ENCODE measurements at places on chromosomes 2 and 18. TPM values are rescaled to one million over a fixed set of nuclear protein-coding genes. Genes with fewer than 3 reads are reported as not detected.
A peak's percentile ranks its signal among the peaks of the same experiment; 100 is the strongest.

The ESCO1 gene
- 21.4 TPM for total RNA-seq

The ZNF385B gene
- total RNA-seq: not detected

The ERFE gene
- total RNA-seq: 1.1 TPM

The DNAH7 gene
- total RNA-seq: not detected

The GREB1 gene
- 0.23 TPM for total RNA-seq

The BARD1 gene
- 33.2 TPM for total RNA-seq

The CD207 gene
- total RNA-seq: not detected

The CNGA3 gene
- not detected for total RNA-seq

The UNC80 gene
- not detected for total RNA-seq

The PAX8 gene
- 0.76 TPM for total RNA-seq

The ZNF396 gene
- 0.25 TPM for total RNA-seq

DNA sequence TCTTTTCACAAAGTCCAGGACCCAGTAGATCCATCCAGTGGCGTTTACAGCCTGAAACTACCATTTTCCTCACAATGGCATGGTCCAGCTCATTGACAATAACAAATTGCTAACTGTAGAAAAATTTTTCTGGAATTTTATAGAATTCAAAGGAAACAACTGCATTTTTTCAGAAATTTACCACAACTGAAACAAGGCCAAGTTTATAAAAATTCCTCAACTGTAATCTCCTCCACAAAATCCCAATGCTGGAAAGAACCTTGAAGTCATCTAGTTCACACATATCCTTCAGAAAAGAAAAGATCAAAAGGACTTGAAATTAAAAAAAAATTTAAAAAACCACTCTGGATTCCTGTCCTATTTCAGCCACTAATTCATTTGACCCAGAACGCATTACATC lies 226.0 kb upstream of the CTAGE1 start:
- no peaks in the 10 kb centered on the region for H3K36me3 ChIP-seq
- no peaks in the 10 kb centered on the region for H3K27me3 ChIP-seq
- no peaks in the 10 kb centered on the region for H3K4me1 ChIP-seq
- no peak for DNase-seq
- H3K27ac ChIP-seq: no peak overlapping the region
- no peak overlapping the region for H3K4me3 ChIP-seq

GRCh38 chr18:3967359-3968180 lies 487.5 kb downstream of the DLGAP1 start:
- H3K36me3 ChIP-seq: no peaks in the 10 kb centered on the region
- no peak for DNase-seq
- no peak overlapping the region for H3K4me3 ChIP-seq
- H3K27me3 ChIP-seq: no peaks in the 10 kb centered on the region

- DNase-seq: no peak
- no peak overlapping the region for H3K27ac ChIP-seq
- H3K36me3 ChIP-seq: no peaks in the 10 kb centered on the region
- no peaks in the 10 kb centered on the region for H3K27me3 ChIP-seq
These were observed 345.5 kb upstream of the FSIP2 start for GRCh38 chr2:185393091-185393490.

DNA sequence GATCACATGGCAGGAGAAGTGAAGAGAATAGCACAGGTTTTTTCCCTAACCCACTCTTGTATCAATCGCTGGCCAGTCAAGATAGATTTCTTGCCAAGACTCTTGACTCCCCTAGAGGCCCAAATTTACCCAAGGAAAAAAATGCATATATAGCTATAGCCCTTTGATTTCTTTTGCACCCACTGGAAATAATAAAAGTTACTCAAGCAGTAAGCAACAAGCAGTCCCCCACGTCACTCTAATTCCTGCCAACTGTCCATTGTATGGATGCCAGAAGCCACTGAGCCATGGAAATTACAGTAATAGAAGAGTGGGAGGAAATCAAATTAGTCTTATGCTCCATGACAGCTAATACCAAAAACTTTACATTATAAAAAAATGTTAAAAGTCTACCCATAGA lies 125.3 kb upstream of the SLC39A10 start:
- H3K27me3 ChIP-seq: no peaks in the 10 kb centered on the region
- H3K36me3 ChIP-seq: peaks cover 21% of the 10 kb centered on the region
- no peak overlapping the region for H3K4me3 ChIP-seq
- peaks cover 58% of the 10 kb centered on the region for H3K4me1 ChIP-seq
- no peak for DNase-seq

DNA sequence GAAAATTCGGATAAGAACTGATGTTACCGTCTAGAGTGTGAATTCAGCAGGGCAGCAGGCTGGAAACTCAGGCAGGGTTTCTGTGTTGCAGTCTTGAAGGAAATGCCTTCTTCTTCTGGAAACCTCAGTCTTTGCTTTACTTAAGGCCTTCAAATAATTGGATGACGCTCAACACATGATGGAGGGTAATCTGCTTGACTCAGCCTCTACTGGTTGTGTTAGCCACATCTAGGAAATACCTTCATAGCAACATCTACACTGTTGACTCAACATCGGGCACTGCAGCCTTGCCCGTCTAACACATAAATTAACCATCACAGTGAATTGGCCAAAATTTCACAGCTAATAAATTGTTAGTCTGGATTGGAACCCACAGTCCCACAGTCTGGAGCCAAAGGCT lies 37.2 kb downstream of the YPEL5 start:
- H3K27me3 ChIP-seq: peaks cover 15% of the 10 kb centered on the region
- no peaks in the 10 kb centered on the region for H3K36me3 ChIP-seq
- no peak overlapping the region for H3K27ac ChIP-seq
- no peak overlapping the region for H3K4me3 ChIP-seq

DNA sequence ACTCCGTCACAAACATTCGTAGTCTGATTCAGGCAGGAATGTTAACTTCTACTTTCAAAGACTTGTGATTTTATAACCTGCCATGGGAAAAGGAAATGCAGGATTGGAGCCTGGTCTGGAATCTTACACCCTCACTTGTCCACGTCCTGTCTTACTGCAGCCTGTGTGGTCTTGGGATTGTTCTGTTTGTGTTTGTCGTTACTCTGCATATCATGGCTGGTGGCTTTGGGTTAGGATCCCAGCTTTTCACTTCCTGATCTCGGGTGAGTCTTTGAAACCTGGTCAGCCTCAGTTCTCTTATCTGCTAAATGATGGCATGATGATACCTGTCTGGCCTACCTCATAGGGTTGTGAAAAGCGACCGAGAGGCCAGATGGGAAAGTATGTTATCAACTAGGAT lies 34.6 kb downstream of the SH3BP4 start:
- DNase-seq: no peak
- no peak overlapping the region for H3K4me3 ChIP-seq
- H3K36me3 ChIP-seq: no peaks in the 10 kb centered on the region
- no peaks in the 10 kb centered on the region for H3K27me3 ChIP-seq
- H3K27ac ChIP-seq: no peak overlapping the region
- H3K4me1 ChIP-seq: no peaks in the 10 kb centered on the region

- peaks cover 7% of the 10 kb centered on the region for H3K4me1 ChIP-seq
- peaks cover 42% of the 10 kb centered on the region for H3K27me3 ChIP-seq
- peak overlapping the region; percentile 76 for H3K4me3 ChIP-seq
These were observed 872 bp downstream of the DSG2 start for GRCh38 chr18:31498574-31499524.

DNA sequence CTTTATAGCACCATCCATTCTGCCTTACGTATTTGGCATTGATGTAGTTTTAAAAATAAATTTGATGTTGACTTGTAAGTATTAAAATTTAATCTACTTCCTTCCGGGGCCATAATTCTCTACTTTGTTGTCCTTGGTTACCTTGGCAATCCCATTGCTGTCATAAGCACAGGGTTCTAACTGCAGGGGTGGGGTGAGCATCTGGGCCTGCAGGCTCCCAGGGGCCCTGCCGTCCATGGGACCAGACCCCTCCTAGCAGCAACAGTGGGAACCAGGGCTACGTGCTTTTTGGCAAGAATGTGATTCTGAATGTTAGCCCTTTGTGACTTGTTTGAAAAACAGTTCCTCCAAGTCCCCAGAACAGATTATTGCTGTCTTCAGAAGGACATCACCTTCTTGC lies 4.9 kb downstream of the ASAP2 start:
- no peaks in the 10 kb centered on the region for H3K4me1 ChIP-seq
- no peak for DNase-seq
- no peak overlapping the region for H3K4me3 ChIP-seq
- peaks cover 40% of the 10 kb centered on the region for H3K27me3 ChIP-seq
- H3K36me3 ChIP-seq: no peaks in the 10 kb centered on the region
- no peak overlapping the region for H3K27ac ChIP-seq

DNA sequence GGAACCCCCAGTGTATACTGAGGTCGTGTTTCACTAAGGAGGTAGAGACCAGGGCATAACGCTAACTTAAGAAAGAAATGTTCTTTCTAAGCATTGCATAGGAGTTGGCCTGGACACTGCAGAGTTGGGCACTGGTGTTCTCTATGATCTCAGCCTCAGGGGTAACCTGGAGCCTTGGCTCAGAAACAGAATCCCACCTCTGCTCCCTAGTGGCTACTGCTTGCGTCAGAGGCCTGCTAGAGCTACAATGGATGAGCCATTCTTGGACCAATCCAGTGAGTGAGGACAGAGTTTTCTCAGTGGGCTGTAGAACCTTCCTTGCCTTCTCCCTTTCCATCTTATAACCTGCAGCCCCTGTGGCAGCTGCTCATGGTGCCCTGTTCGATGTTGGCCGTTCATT lies 324.4 kb upstream of the CELF4 start:
- no peak overlapping the region for H3K4me3 ChIP-seq
- H3K36me3 ChIP-seq: no peaks in the 10 kb centered on the region
- no peak overlapping the region for H3K27ac ChIP-seq
- no peaks in the 10 kb centered on the region for H3K4me1 ChIP-seq
- H3K27me3 ChIP-seq: no peaks in the 10 kb centered on the region
- DNase-seq: no peak

- H3K4me1 ChIP-seq: no peaks in the 10 kb centered on the region
- H3K36me3 ChIP-seq: no peaks in the 10 kb centered on the region
- no peak for DNase-seq
These were observed 34.2 kb upstream of the TTR start for GRCh38 chr18:31557446-31557845.

DNA sequence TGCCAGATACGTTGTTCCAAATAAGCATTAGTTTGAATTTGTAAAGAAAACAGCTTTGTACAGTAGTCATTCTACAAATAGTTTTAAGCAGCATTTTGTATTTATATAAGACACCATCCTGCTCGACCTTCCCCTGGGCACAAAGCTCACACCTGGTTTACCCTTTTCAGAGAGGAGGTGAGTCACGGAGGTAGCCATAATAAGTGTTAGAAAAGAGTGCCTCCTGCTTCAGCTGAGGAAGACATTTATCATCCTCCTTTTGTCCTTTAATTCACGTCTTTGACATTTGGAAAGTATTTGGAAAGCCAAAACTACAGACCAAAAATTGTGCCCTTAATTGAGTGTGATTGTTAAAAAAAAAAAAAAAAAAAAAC lies 6.8 kb downstream of the RAB12 start:
- H3K4me3 ChIP-seq: no peak overlapping the region
- DNase-seq: no peak
- no peak overlapping the region for H3K27ac ChIP-seq

DNA sequence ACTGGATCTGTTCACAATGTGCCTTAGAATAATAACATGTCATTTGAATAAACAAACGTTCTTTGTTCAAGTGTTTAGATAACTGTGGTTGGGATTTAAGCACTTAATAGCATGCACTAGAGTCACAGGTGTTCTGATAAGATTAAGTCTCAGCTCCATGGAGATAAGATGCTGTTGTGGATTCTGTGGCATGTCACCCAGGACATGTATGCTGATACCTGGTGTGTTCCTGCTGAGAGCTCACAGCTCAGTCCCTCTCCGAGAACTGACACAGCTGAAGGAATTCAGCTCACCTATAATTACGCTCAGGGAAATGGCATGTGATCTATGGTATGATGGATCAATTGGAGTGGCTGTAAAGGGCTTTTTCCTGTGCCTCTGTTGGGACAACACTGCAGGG lies 75.4 kb upstream of the ST6GAL2 start:
- no peak for DNase-seq
- H3K27me3 ChIP-seq: no peaks in the 10 kb centered on the region
- H3K36me3 ChIP-seq: no peaks in the 10 kb centered on the region

- no peak for DNase-seq
- H3K4me1 ChIP-seq: peaks cover 61% of the 10 kb centered on the region
- peak overlapping the region; percentile 15 for H3K27ac ChIP-seq
- H3K27me3 ChIP-seq: no peaks in the 10 kb centered on the region
- peak overlapping the region; percentile 59 for H3K4me3 ChIP-seq
- H3K36me3 ChIP-seq: peaks cover 48% of the 10 kb centered on the region
These were observed 4.7 kb downstream of the MGAT4A start for GRCh38 chr2:98726205-98726604.

DNA sequence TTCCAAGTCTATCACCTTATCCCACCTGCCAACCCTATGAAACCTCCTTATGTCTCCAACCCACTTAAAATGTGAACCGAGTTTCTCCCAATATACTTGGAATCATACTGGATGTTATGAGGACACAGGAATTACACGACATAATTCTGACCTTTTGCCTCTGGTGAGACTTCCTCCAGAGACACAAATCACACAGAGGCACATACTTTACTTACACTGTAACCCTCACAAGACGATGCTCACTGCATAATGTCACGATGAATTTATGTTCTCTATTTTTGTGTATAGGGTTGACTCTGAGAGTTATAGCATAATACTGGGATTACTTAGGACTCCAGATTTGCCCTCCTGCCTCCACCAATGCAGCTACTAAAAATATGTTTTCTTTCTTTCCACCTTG lies 28.0 kb upstream of the SETBP1 start:
- no peaks in the 10 kb centered on the region for H3K4me1 ChIP-seq
- no peak overlapping the region for H3K4me3 ChIP-seq
- H3K36me3 ChIP-seq: no peaks in the 10 kb centered on the region
- H3K27ac ChIP-seq: no peak overlapping the region
- DNase-seq: no peak

Measured in activated T-helper 2 cell treated with anti-CD3 and anti-CD28 coated beads, Interferon-gamma antibody, Interleukin-2, Interleukin-4, amounts not matched to agents 10 μg/mL and 5 μg/mL and 100 μg/mL, durations not matched to agents 14 hours and 24 hours and 36 hours (primary cell).